T-helper 2 cell (primary cell): ENCODE measurements at places on chromosomes 13 and 19.

GRCh38 chr19:49056101-49056901 is 1.2 kb downstream of the CGB7 start:
- peak; percentile 38 for DNase-seq

DNA sequence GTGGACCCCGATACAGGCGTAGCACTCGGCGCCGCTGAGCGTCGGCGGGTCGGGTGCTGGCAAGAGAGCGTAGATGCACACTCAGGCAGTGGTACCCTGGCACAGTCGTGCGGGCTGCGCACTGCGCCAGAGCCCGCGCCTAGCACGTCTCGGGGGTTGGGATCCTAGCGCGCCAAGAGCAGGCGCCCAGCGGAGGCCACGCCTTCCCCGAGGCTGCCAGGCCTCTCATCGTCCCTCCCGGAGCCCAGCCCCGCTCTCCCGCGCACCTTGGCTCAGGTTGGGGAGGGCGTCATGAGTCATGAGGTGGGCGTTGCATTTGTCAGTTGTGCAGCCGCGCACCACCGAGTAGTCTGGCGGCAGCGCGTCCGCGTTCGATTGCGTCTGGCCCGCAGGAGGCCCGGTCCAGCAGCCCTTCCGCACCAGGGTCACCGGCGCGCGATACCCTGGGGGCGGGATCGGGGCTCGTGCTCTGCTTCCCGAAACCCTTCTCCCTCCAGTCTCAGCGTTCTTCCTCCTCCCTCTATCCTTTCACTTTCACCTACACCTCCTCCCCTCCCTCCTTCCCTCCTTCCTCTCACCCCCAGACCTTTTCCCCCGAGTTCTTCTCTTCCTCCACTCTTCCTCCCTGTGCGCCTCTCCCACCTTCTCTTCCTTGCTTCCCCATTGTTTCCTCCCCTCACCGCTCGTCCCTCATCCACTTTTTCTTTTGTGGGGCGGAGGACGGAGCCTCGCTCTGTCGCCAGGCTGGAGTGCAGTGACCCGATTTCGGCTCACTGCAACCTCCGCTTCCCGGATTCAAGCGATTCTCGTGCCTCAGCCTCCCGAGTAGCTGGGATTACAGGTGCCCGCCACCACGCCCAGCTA is 3.5 kb downstream of the LYPD5 start:
- peak; percentile 52 for DNase-seq

DNA sequence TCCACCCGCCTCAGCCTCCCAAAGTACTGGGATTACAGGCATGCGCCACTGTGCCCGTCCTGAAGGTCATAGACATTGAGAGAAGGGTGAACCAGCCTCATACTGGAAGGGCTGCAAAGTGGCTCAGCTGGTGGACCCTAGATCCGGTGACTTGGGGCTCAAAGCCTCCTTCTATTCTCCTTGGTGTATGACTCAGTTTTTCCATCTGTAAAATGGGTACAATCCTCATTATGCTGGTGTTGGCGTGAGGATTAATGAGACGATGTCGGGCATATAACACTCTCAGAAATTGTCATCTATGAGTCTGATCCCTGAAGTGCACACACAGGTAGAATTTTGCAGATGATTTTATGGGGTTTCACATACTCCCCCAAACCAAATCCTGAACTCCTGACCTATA is 5.8 kb upstream of the CAMSAP3 start:
- no peak for DNase-seq

- DNase-seq, result no peak
These were observed at the start of gene COX7A1 for GRCh38 chr19:36152352-36153091. COX7A1 (minus strand) TSS chr19:36152447; CDS start chr19:36152407, 40 bp downstream.

DNA sequence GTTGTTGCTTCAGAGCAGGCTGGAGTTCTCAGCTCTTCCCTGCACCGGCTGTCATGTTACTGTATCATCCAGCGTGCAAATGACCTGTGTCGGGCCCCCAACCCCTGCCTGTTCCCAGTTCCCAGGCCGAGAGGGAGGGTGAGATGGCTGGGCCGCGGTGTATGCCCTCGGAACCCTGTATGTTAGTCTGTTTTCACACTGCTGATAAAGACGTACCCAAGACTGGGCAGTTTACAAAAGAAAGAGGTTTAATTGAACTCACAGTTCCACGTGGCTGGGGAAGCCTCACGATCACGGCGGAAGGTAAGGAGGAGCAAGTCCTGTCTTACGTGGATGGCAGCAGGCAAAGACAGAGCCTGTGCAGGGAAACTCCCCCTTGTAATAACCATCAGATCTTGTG is 10.9 kb downstream of the TMEM255B start:
- DNase-seq, result no peak

DNA sequence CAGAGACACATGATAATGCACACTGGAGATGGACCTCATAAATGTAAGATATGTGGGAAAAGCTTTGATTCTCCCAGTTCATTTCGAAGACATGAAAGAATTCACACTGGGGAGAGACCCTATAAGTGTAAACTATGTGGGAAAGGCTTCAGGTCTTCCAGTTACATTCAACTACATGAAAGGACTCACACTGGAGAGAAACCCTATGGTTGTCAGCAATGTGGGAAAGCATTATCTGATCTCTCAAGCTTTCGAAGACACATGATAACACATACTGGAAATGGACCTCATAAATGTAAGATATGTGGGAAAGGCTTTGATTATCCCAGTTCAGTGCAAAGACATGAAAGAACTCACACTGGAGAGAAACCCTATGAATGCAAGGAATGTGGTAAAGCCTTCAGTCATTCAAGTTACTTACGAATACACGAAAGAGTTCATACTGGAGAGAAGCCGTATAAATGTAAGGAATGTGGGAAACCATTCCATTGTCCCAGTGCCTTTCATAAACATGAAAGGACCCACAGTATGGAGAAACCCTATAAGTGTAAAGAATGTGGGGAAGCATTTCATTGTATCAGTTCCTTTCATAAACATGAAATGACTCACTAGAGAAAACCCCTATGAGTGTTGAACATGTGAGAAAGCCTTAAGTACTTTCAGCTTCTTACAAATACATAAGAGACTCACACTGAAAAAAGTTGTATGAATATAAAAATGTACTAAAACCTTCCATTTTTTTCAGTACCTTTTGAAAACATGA is 14.7 kb downstream of the ZNF441 start:
- DNase-seq, result no peak

DNA sequence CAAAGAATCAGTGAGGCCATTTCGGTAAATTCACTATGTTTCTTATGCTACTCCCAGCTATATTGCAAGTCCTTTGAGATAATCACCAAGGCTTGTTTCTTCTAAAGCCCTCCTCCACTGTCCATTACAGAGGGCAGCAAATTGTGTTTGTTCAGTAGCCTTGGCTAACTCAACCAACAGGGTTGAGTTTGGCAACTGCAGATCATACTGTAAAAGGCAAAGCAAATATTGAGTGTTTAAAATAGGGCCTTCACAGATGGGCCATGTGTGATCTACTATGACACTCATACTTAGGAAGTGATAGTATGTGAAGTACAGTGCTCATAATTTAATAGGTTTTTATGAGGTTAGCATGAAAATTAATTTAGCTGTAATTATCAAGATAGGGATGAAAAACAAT is 171.3 kb downstream of the DACH1 start:
- DNase-seq, result no peak

DNA sequence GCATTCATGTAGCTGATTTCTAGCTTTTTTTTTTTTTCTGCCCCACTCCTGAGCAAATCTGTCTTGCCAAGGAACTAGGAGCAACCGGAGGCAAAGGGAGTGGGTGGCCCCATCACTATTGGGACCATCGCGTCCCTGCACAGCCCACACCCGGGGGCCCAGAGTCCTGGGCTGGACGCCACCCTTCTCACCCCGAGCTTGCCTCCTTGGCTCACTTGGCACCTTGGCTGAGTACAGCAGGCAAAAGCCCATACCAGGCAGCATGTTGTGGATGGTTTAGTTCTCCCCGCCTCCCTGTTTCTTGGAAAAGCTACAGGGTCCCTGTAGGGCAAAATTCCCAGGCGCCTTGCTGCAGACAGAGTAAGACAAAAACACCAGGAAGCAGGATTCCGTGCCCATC is 13.7 kb downstream of the SMIM24 start:
- no peak for DNase-seq

GRCh38 chr13:36297366-36298338 is at the start of gene CCDC169:
CCDC169 (minus strand) TSS chr13:36297814; CDS start chr13:36297719, 95 bp downstream.
- peak; percentile 23 for DNase-seq

GRCh38 chr19:10962863-10963262 is 2.0 kb downstream of the SMARCA4 start:
- DNase-seq, result no peak

DNA sequence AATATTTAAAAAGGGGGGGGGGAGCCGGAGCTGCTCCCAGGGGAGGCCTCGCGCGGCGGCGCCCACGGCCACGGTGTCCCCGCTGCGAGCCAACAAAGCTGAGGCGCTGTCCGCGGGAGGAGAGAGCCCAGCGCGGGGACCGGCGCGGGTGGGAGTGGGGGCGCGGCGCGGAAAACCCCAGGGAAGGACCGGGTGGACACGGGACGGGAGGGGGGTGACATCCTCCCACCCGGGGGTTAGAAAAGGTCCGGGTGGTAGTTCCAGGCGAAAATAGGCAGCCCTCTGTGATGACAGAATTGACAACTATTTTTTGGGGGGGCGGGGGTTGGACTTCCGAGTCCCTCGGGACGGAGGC is 11.1 kb upstream of the SOX1 start:
- DNase-seq, result no peak

- peak; percentile 96 for DNase-seq
These were observed at the start of gene RPL36 for GRCh38 chr19:5690125-5690954. RPL36 (plus strand) TSS chr19:5690295; CDS start chr19:5690508, 213 bp downstream.

DNA sequence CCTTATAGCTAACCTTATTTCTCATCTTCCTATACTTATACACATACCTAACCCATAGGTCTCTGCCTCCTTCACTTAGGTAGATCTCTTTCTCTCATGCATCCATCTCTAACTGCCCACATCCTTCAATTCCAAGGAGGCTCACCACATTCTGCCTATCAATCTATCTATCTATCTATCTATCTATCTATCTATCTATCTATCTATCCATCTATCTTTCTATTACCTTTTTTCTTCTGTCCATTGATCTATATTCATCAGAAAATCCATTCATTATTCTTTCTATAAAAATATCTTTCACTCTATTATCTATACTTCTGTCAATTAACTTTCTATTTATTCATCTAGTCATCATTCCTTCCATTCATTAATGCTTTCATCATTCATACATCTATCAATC is 11.1 kb upstream of the CYP2A7 start:
- no peak for DNase-seq

DNA sequence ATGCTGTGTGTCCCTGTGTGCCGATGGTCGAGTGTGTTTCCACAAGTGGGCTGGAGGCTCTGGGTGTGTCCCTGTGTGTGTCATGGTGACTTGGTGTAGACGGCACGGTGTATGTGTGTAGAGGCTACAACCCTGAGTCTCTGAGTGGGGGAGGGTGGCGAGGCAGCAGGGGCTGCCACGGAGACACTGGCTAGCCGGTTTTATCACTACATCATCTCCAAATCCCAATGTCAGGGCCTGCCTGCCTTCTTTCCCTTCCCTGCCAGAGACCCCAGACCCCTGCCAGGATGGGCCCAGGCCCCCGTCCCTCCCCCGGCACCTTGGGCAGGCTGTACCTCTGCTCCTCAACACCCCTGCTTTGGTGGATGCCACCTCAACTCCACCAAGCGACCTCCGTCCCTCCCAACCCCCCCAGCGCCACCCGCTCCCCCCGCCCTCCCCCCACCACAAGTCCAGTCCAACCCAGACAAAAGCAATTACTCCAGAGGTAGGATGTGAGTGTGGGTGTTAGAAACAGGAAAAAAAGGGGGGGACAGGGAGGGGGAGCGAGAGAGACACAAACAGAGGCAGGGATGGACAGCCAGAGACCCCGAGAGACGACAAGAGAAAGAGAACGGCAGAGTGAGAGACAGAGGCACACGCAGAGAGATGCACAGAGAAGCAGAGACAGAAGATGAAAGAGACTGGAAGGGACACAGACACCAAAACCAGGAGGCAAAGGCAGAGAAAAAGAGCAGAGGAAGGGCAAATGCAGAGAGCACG is 21.6 kb upstream of the POU2F2 start:
- DNase-seq, result no peak

DNA sequence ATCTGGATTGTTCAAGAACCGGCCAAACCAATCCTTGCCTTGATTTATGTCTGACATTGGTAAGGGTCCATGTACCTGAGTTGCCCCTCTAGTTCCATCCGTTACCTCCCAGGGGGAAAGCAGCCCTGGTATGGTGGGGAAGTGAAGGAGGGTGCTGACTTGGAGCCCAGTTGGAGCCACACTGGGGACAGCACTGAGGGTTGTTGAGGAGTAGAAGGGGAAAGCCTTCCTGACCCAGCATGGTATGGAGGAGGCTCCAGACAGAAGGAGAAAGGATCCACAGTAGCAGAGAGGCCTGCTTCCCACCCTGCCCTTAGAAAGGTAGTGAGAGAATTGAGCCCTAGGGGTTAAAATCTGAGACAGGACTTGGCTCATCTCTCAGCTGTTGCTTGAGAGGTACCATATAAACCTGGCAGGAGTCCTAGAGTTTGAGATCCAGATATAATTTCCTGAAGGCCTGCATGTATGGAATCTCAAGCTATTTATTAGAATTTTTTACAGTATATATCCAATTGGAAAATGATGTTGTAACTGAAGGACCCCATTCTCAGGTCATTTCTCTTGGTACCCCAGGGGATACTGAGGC is 16.7 kb upstream of the FCGBP start:
- DNase-seq, result no peak

GRCh38 chr13:24272452-24273161 is 36.8 kb upstream of the C1QTNF9 start:
- no peak for DNase-seq

DNA sequence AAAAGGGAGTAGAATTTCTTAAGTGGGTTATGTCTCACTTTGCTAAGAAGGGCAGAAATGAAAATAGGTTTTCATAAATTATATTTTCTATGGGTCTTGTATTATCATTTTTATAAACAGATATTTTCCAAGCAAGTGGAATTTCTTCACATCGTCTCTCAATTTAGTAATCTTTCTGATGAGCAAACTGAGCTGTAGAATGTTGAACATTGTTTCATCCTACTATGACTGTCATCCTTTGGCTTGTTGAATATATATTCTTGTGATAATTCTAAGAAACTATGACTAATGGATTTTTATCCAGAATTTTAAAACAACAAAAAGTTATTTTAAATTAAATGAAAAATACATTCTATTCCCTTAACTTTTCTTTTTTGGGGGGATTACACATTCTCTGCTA is 313.8 kb downstream of the ENOX1 start:
- no peak for DNase-seq

GRCh38 chr19:7539827-7540425 is 4.4 kb downstream of the PNPLA6 start:
- no peak for DNase-seq
